ENCODE measurements at places on chromosomes 12 and 14.
A peak's percentile ranks its signal among the peaks of the same experiment; 100 is the strongest.

- no peak for DNase-seq
These were observed 116.4 kb downstream of the PPHLN1 start for GRCh38 chr12:42442311-42442759.

- no peak for DNase-seq
These were observed 76.6 kb downstream of the ZFC3H1 start for GRCh38 chr12:71587012-71587411.

DNA sequence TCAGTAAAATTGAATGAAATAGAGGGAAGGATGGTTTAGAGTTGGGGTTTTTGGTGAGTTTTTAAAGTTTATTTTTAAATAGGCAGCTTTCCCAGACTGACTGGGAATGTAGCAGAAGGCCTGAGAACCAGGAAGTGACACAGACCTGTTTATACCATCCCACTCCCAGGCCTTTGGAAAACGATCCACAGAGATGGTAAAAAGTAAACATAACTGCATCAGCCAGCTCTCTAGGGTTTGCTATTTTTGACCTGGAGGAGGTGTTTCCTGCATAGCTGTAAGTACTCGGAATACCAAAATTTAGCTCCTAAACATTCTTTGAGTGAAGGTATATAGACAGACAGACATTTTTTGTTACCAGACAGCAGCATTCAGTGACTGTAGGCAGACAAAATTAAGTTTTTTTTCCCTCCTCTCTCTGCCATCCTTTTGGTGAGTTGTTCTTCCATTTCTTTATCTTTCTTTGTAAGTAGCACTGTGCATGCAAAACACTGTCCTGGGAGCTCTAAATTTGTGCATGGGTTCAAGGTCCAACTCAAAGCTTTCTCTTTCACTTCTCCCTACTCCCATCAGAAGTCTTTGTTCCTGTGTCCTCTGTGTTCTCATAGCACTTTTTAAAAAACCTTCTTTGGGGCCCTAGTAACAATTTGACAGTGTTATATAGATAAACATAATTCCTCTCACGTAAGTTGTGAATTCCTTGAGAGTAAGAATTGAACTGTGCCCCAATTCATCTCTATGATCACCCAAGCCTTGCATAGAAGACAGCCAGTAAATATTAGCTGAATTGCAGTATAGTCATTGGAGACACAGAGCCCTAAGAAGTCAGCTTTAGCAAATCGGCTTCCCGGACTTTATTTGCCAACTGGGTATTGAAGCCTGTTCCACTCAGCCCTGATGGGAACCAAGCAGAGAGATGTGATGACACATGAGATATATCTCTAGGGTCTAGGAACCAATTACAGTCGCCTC, 37.4 kb downstream of the SUSD6 start:
- DNase-seq = peak; percentile 35

DNA sequence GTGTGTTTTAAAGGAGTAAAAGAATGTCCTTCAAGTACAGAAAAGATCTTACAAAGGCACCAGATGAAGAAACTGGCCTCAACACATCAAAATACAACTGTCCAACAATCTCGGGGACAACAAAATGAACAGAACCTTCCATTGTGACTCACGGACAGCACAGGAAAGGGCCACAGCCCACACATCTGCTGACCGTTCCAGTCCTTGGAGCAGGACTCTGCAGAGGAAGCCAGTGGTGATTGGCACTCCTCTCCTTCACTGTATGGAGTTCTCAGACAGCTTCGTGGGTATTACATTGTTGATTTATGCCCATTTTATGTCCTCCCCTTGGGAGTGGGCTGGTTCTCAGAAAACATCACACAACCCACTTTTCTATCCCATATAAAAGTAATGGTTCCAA, 32.5 kb upstream of the TC2N start:
- no peak for DNase-seq

- DNase-seq = no peak
These were observed 136.0 kb upstream of the NOS1 start for GRCh38 chr12:117497407-117497806.

DNA sequence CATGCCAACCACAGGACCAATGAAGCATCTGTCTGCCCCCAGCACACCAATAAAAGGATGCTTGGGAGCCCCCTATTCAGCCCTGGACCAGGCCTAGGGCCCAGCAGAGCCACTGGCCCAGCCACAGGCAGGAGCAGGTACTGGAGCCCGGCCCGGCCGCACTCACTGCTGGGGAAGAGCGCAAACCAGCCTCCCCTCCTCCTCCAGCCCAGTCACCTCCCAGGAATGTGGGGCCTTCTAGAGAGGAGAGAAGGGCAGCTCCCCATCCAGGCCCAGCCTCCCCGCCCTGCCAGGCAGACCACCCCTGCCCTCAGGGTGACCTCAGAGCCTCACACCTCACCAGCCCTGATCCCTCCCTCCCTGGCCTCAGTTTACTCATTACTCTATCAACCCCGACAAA, 56.2 kb downstream of the CCNK start:
- DNase-seq = peak; percentile 32

DNA sequence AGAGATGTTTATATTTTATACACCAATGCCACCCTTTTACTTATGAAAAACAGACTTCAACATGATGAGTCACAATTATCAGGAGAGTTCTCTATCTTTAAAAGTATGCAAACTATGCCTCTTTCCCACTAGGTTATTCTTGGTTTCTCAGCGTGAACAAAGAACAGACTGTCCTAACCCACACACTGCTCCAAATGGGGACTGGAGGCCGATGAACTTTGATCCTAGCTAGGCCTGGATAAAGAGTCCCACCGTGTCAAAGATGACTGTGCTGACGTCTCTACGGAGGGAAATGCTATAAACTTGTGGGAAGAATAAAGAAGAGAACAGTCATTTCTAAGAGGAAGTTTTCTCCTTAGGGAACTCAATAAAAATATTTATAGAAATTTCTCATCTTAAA, 160.1 kb downstream of the EPS8 start:
- peak; percentile 74 for DNase-seq

GRCh38 chr12:70659077-70659606, 21.9 kb upstream of the PTPRB start:
- no peak for DNase-seq

DNA sequence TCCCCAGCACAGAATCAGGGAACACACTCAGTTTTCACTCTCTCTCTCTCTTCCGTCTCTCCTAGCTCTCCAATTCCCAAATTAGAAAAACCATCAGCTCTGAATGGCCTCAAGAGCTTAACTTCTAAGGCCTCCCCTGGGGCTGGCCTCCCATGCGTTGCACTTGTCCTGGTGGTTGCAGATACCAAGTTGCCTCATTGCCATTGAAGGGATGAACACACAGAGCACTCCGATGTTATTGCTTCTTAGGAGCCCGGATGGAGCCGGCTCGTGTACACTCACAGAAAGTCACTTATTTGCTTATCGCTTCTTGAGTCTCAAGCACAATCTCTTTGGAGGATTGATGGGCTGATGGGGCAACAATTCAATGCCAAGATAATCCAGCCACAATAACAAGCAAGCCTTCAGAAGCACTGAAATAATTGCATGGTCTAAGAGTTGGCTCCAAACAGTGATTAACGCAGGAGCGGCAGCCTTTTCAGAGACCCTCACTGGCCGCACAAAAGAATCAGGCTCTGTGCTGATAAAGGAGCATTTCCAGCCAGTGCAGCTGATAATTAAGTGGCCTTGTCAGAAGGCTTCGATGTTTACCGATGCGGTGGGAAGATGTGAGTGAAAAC, 175.8 kb upstream of the TMEM132C start:
- DNase-seq = no peak

DNA sequence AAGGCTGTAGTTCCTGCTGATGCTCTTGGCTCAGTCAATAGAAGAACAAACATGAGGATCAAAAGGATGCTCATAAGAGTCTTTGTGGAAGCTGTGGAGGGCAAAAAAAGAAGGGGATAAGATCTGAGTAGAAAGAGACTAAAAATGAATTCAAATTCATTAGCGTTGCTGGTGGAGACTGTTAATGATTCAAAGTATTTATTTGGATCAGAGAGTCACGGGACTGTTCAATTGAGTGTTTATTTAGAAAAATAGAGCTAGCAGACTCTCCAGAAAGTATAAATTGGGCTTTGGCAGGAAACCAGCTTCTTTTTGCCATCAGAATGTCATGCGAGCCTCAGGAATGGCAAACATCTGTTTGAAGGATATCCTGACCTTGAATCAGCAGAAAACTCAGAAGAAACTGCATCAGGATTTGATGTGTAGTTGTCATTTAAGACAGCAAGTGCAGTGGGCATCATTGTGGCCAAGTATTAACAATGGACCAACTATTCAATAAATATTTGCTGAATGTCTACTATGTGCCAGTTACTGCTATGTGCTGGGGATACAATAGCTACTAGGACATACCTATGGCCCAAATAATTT, 126.4 kb downstream of the TBC1D30 start:
- no peak for DNase-seq

DNA sequence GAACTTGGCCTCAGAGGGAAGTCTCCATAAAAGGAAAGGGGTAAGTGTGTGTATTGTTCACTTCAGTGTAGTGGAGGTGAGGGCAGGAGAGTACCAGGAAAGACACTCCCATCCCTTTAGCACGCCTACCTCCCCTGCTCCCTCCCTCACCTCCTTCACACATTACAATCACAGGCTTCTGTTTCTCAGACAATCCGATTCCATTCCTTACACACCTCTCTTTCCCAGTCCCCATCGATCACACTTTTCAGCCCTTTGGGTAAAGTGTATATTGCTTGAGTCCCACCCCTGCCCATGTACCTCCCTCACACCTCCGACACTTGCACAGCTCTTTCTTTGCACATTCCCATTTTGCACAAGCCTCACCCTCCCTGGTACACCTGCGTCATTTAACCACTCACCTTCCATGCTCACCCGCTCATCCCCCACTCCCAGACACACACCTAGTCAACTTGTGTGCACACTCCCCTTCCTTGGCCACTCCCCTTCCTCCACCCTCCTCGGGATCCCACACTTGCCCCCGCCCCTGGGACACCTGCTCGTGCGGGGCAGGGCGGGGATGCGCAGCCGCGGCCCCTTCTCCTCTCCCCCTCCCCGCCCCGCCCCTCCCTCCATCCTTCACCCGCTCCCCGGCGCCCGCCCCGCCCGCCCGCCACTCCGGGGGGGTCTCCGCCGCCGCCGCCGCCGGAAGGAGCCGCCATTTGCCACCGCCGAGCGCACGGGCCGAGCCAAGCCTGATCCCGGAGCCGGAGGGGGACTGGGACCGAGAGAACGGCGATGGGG, at the start of gene MARCHF9:
TSS of gene MARCHF9 (plus strand) at position 693 of the 783 bp plus-strand sequence. CDS start 426 bp downstream, outside the sequence.
- no peak for DNase-seq

DNA sequence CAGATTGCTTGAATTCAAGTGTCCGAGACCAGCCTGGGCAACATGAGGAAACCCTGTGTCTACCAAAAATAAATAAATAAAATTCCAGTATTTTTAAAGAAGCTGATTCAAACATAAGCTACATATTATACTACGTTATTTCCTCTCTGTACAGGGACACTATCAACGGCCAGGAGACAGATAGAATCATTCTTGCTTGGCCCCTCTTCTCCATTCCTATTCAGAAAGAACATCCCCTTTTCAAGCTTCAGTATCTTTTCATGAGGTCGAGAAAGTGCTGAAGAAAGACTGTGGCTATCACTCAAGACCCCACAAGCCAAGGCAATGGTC, 314 bp upstream of the DHRS7 start:
- no peak for DNase-seq
